ENCODE measurements at places on chromosomes 4 and X.

DNA sequence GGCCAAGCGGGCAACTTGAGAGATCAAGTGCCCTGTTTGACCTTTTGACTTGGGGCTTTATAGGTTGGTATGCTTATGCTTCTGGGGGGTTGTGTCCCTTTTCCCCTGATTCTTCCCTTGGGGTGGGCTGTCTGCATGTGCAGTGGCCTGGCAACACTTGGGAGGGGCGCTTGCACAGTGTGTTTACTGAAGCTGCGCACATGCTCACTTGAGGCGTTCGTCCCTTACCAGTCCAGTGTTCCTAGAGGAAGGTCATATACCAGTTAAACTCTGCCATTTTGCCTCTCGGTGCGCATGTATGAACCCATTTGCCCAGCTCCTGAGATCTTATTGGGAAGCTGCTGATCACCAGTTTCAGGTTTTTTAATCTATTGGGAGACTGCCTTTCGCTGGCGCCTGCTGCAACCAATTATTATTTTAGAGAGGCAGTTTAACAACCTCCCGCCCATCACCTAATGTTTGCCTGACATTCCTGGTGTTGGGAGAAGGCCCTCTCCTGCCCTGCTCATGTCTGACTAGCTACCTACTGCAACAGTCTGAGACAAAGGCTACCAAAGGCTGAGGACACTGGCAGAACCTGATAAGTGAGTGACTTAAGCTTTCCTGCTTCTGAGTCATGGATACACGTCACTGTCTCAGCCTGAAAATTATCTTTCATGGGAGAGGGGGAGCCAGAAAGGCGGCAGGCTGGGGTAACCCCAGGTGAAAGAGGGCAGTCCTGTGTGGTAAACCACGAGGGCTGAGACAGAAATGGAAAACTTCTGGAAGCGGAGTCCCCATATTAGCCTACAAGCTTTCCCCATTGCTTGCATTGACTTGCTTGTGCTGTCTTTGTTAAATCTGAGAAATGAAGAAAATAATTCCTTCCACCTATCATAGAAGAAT is 97.6 kb downstream of the CPE start:
- no peak for DNase-seq

DNA sequence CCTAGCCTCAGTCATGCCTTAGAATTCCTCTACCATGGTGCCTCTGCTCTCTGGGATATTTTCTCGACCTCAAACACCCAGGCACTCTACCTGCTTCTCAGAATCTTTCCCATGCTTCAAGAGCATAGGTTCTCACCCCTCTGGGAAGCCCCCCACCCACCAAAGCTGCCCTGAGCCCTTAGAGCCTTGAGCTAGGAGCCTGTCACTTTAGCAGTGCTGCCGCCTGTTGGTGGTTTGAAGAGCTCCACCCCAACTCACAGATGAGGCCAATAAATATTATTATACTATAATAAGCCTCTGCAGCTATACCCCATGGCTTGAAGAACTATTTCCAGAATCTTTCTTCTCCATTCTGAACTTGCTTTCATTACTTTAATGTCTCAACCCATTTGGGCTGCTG is 109.7 kb downstream of the RTL5 start:
- no peak for DNase-seq

- no peak for DNase-seq
These were observed 159.9 kb downstream of the UNC5C start for GRCh38 chr4:95388911-95389310.

- DNase-seq = no peak
These were observed 105.2 kb downstream of the RNF150 start for GRCh38 chr4:141028024-141028529.

GRCh38 chr4:89397441-89397840 is 89.8 kb upstream of the GPRIN3 start:
- no peak for DNase-seq

GRCh38 chr4:142874684-142875083 is 28.6 kb upstream of the INPP4B start:
- no peak for DNase-seq

- DNase-seq = no peak
These were observed 89.2 kb downstream of the PJA1 start for GRCh38 chrX:69076088-69076487.

DNA sequence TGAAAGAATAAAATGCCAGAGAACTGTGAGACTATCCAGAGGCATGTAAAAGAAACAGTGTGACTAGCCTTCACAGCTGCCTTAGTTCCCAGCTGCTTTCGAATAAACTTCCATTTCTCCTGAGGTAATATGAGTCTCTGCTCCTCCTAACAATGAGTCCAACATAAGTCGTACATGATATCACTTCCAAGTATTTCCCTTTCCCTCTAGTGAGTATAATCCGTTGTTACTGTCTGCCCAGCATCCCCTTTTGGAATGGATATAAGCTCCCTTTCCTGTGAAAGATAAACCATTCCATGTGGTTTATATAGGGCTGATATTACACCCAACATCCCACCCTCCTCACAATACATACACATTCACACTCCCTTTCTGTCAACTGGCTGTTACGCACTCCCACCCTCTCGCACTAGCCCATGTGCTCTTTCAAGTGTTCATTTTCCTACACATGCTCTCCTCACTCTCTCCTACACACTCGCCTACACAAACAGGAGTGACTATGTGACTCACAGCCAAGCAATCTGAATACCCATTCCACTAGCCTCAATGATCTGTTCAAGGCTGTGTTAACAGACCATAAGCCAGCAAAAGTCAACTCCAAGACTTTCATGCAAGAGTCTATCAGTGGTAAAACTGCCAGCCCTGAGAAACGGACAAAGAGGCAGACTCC is 5.0 kb downstream of the NAF1 start:
- DNase-seq = peak; percentile 39

DNA sequence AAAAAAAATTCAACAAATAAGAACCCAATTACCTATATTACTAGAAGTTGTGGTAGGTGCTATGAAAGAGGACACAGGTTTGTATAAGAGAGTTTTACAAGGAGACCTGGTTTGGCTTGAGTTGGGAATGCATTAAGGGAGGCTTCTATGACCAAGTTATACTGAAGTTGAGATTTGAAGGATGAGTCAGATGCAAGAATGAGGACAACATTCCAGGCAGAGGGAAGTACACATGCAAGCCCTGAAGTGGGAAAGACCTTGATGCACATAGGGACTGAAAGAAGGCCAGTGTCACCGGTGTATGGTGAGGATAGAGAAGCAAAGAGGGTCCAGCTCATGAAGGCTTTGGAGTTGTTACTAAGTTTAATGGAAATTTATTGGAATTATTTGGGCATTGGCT is 52.2 kb downstream of the ANK2 start:
- DNase-seq = no peak

GRCh38 chr4:74674750-74675149 is 119.6 kb downstream of the BTC start:
- DNase-seq = no peak

GRCh38 chrX:137684591-137684990 is 118.7 kb downstream of the ZIC3 start:
- no peak for DNase-seq

GRCh38 chrX:35826503-35826902 is 28.4 kb downstream of the MAGEB16 start:
- no peak for DNase-seq

- no peak for DNase-seq
These were observed 71.8 kb downstream of the AFAP1 start for GRCh38 chr4:7867701-7868435.

- no peak for DNase-seq
These were observed 652 bp downstream of the COL25A1 start for GRCh38 chr4:109301651-109302360.

DNA sequence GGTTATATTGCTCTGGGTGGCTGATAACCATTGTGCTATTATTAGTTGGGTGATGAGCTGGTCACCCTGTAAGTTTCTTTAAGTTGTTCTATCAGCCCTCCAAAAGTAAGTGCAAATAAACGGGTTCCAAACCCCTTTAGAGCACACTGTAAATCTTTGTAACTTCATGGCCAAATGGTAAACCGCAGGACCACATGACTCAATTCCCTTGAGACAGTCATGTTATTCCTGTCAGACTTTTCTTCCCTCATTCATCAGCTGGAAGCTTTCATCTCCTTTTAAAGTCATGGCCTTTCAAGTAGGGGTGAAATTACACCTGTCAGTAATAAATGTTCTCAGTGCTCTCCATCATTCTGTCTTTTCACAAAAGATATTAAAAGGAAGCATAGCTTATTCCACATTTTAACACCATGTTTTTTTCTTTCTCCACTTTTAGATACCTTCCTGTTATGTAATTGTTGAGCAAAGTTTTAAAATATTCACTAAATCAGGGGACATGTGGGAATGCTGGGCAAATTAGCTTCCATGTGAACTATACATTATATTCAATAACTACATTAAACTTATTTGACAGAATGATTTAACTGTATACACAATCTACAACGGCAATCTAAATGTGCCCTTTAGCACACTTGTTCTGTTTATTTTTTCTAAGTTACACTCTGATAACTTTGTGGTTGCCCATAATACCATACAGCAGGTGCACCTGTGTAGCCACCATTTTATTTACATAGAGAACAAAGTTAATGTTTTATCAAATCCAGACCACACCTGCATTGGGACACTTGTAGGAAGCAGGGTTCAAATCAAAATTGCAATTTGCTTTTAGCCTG is 275.5 kb downstream of the CFAP299 start:
- DNase-seq = no peak

- DNase-seq = no peak
These were observed 40.5 kb upstream of the BMP3 start for GRCh38 chr4:80989921-80990544.

GRCh38 chr4:113637363-113637762 is 124.2 kb downstream of the CAMK2D start:
- no peak for DNase-seq

DNA sequence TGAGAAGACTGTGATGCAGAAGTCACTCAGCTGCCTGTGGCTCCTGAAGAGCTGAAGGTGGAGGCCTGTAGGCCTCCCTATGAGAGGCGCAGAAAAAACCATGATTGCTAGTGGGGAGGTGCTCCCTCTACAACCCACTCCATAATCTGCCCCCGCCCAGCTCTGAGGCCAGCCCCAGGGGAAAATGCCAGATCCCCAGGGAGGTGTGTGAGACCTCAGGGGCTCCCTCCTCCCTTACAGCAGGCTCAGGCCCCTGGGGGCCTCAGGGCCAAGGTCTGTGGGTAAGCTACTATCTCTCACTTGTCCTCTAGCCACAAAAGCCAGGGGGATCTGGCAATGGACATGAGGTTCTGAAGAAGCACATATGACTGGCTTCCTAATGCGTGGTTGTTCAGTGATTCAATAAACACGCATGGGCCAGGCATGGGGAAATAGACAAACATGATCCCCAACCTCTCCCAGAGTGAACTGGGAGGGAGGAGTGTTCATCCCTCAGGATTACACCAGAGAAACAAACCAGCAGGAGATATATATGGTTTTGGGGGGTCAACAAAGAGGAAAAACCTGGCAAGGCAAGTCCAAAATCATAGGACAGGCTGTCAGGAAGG is 51.0 kb upstream of the MTM1 start:
- DNase-seq = no peak

DNA sequence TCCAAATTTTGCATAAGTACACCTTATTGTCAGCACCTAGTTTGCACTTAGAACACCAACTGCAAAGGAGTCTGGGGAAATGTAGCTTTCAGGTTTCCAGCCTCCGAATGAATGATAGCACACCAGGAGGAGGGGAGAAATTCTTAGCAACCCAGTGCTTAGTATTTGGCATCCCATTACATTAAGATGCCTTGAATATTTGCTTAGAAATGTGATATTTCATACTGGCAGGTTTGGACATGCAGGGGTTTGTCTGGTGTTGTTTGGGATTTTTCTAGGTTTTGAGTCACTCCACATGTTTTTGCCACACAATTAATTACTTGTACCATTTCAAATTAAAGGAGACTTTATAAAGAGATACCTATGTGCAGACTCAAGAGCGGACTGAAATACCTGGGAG is 60.3 kb upstream of the CAMK2D start:
- no peak for DNase-seq

- DNase-seq = no peak
These were observed 458.8 kb downstream of the CCSER1 start for GRCh38 chr4:90585961-90586360.

DNA sequence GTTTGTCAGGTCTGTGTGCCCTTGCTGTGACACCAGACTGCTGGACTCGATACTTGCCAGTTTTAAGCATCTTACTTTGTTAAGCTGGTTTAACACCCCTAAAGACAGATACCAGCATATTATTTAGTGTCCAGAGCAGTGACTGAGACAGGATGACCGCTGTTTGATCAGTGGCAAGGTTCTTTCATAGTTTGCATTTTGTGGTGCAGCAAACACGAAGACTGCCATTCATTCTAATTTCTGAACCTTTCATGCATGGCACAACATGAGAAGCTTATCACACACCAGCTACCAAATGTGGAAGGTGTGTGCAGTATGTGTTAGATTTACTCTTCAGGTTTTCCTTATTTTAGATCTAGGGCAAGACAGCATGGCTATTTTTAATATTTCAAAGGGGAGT is 28.2 kb downstream of the JADE1 start:
- DNase-seq = no peak

- DNase-seq = no peak
These were observed 92.8 kb downstream of the MAML3 start for GRCh38 chr4:140061194-140061593.

GRCh38 chrX:10794203-10794630 is 173.8 kb upstream of the MID1 start:
- DNase-seq = no peak

DNA sequence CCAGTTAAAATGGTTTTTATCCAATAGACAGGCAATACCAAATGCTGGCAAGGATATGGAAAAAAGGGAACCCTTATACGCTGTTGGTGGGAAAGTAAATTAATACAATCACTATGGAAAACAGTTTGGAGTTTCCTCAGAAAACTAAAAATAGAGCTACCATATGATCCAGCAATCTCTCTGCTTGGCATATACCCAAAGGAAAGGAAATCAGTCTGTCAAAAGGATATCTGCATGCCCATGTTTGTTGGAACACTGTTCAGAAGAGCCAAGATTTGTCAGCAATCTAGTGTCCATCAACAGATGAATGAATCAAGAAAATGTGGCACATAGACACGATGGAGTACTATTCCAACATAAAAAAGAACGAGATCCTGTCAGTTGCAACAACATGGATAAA is 91.0 kb upstream of the SH3RF1 start:
- DNase-seq = no peak

DNA sequence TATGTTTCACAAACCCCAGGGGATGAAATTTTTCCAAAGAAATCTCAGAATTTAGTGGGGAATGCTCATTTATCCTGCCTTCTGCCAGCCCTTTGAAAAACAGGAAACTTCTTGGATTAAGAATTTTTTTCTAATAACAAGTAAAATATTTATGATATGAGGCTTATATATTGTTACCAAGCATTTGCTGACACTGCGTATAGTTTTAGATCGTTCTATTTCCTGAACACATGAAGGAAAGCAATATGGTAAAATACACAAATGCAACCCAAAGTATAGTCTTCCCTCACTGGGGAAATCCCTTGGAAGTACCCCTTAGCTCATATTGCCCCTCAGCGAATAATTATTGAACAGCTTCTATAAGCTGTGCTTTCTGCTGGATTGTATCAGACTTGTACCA is 54.4 kb upstream of the MND1 start:
- DNase-seq = no peak

- no peak for DNase-seq
These were observed 28.3 kb upstream of the MAGEC2 start for GRCh38 chrX:142233400-142233799.

GRCh38 chrX:115047181-115047580 is 29.8 kb upstream of the IL13RA2 start:
- no peak for DNase-seq
